ENCODE measurements at places on chromosomes 1 and 21.
A peak's percentile ranks its signal among the peaks of the same experiment; 100 is the strongest.

DNA sequence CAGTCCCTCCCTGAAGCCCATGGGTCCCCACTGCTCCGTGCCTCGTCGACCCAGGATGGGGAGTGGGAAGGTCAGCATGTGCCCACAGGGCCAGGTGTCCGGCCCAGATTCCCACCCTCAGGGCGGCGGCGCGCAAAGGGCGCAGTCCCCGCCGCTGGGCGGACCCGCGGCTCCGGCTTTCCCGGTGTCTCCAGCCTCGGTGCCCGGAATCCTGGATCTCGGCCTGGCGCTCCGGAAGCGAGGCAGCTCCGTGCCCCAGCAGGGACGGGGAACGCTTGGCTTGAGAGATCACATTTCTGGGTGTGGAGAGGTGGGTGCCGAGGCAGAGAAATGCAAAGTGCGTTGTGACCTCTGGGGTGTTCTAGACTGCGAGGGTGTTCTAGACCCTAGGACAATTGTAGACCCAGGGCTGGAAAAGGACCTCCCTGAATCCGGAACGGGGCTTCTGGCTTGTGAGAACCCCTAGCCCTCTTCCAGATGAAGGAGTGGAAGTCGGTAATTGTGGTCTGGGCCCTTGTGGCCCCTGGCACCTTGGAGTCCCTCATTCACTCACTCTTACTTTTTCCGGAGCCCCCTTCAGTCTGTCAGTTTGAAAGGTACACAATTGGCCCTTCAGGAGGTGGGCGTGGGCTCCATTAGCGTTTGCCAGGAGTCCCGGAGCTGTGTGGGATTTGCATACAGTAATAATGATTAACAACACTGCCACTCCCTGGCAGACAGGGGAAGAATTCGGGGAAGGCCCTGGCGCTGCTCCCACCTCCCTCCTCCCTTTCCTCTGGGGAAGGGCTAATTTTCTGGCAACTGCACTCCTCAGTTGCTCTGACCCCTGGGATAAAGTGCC is 1.6 kb upstream of the KCND3 start:
- peak; percentile 58 for DNase-seq

- no peak for DNase-seq
These were observed 233.7 kb downstream of the SRGAP2C start for GRCh38 chr1:121418369-121419049.

- DNase-seq: no peak
These were observed 127.8 kb downstream of the MACF1 start for GRCh38 chr1:39332291-39332690.

DNA sequence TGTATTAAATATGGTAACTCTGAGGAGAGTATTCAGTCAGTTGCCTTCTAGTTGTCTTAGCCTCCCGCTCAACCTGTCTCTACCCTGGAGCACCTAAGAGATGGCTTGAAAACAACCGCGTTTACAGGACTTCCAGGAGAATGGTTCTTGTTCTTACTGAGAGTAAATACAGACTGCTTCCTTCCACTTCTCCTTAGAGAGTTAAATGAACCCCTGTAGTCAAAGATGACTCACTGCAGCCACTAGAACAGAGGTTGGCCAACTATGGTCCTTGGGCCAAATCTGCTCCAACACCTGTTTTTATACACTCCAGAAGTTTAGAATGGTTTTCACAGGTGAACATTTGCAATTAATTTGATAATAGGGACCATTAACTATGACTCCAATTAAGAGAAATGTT is 60.1 kb upstream of the ASB17 start:
- no peak for DNase-seq

- DNase-seq: no peak
These were observed 663.7 kb downstream of the PTPRC start for GRCh38 chr1:199302554-199302953.

- DNase-seq: no peak
These were observed 41.5 kb downstream of the SNX7 start for GRCh38 chr1:98702976-98703375.

GRCh38 chr1:56780826-56781225 is 38.4 kb downstream of the FYB2 start:
- no peak for DNase-seq

GRCh38 chr1:2480986-2481364 is 4.9 kb downstream of the PLCH2 start:
- peak; percentile 29 for DNase-seq

GRCh38 chr21:38205940-38206339 is 50.9 kb upstream of the KCNJ15 start:
- DNase-seq: no peak

- no peak for DNase-seq
These were observed 88.2 kb upstream of the PALMD start for GRCh38 chr1:99557546-99558202.

GRCh38 chr1:36994868-36995267 is 39.4 kb downstream of the GRIK3 start:
- no peak for DNase-seq

DNA sequence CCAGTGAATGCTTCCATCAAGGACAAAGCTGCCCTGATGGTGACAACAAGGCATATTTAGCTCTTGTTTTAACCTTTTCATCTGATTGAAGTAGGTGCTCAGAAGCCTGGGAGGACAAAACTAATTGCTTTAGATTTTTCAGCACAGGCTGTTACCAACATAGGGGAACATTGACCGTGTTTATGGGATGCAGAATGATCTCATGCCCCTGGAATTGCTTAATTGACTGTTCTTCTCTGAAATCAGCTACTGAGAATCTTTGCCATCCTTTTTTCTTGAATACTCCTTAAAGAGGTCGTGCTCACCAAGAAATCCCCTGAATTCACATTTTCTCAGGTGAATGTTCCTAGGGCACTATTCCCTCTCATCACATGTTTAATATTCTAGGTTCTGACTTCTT is 95.9 kb upstream of the CCDC190 start:
- no peak for DNase-seq

- no peak for DNase-seq
These were observed 1.4 kb upstream of the SHISA4 start for GRCh38 chr1:201887116-201887866.

DNA sequence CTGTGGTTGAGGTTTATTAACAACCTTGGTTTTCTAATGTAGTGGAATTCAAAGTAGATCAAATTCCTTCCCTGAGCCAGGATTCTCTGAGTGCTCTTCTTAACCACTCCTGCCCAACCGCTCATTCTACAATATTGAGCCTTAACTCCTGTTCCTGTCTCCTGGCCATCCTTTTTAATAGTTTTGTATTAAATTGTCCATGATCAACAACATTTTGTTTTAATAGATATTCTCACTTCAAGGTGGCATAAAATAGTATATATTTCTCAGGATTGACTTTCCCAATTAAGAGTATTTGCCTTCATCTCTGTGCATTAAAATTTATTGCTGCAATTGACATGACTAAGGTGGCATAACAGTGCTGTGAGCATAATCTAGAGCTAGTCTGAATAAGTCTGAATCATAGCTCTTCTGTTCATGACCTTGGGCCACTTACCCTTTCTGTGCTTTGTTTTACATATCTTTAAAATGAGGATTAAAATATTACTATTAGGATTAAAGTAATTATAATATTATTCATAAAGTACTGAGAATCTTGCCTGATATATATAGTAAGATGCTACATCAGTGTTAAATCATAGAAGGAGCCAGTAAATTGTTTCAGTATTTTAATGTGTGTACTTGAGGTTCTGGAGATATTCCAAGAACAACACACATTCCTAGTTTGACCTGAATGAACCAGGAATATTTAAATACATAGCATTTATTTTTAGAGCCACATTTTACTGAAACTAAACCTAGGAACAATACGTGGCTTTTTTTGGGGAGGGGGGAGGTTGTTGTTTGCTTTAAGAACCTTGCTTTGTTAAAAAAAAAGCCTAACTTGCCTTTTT is 76.4 kb downstream of the ADGRL2 start:
- no peak for DNase-seq
